Naive B cell (primary cell): ENCODE measurements at places on chromosomes 7 and 10.

DNA sequence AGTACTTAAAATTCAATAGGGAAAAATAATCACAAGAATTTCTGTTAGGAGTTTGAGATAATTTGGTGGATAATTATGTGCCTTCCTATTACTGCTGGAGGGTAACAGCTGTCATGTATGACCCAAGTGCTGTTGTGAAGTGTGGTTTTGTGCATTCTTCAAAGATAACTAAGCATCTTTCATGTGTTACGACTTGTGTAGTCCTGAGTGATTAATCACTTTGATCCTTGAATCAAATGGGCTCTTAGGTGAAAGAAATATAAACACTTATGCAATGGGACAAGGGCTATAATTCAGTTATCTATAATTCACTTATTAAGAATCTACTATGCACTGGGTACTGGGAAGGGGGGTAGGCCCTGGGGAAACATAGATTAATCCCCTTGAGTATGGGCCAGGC is 89.0 kb downstream of the CH25H start:
- no peak for DNase-seq

- no peak for DNase-seq
These were observed 39.3 kb upstream of the MKI67 start for GRCh38 chr10:128165536-128165935.

- DNase-seq: no peak
These were observed 82.6 kb downstream of the PIP4K2A start for GRCh38 chr10:22631646-22632278.

- no peak for DNase-seq
These were observed 26.9 kb upstream of the SLC29A4 start for GRCh38 chr7:5255832-5256231.

DNA sequence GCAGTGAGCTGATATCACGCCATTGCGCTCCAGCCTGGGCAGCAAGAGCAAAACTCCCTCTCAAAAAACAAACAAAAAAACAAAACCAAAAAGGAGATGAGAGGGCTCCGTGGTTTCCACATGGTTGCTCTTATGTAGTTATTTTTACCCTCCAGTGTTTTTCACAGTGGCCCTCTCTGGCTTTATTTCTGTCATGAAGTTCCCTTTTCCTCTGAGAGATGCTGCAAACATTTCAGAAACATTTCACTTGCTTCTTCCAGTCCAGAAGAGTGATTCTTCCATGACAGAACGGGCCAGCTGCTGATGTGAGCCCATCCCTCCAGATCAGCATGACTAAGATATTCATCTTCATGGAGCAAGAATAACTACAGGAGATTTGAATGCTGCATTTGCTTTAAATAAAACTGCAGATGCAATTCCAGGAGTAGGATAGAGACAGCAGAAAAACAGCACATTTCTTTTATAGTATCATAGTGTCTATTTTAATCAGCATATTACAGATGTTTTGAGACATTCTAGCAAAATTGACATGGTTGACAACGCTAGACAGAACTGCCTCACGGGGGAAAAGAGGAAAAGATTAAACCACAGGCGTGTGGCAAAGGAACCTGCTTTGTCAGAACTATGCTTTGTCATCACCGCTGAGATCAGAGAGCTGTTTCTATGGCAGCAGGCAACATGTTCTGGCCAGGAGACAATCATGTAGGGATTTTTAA is 40.3 kb downstream of the NRCAM start:
- peak; percentile 64 for DNase-seq

- DNase-seq: no peak
These were observed 195.0 kb downstream of the MTERF1 start for GRCh38 chr7:91685544-91685943.
